ENCODE measurements at places on chromosomes 7 and 10. TPM values are rescaled to one million over a fixed set of nuclear protein-coding genes. Genes with fewer than 3 reads are reported as not detected.

The RNF32 gene
- total RNA-seq: 1.4 TPM

The PAPSS2 gene
- 4.4 TPM for total RNA-seq

GRCh38 chr7:4020086-4020485, 662.0 kb upstream of the FOXK1 start:
- DNase-seq: no peak

- no peak for DNase-seq
Observed at GRCh38 chr10:28722065-28722803, 44.9 kb downstream of the BAMBI start.

GRCh38 chr7:158707610-158708009, 3.0 kb upstream of the NCAPG2 start:
- no peak for DNase-seq

- no peak for DNase-seq
Observed at GRCh38 chr10:122571892-122572291, 11.3 kb downstream of the DMBT1 start.

- no peak for DNase-seq
Observed at GRCh38 chr10:31612082-31612481, 293.1 kb downstream of the ZEB1 start.

DNA sequence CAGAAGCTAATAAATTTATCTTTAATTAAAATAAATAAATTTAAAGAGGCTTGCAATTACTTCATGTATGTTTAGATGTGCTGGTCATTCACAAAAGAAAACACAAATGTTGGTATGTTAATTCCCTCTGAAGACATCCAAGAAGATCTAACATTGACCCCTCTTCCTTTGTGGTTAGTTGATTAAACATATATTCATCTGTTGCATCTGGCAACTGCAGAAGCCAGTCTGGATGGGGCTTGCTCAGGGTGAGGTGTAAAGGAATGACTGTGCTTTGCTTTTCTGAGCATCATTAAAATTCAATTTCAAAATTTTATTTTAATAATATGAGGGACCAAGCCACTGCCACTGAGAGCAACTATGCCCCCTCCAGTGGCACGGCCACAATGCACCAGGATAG, 36.4 kb upstream of the FERD3L start:
- DNase-seq: no peak

GRCh38 chr10:80530251-80530650, 7.5 kb upstream of the SH2D4B start:
- DNase-seq: no peak

- no peak for DNase-seq
Observed at GRCh38 chr10:87177-88080, 38.3 kb upstream of the TUBB8 start.

DNA sequence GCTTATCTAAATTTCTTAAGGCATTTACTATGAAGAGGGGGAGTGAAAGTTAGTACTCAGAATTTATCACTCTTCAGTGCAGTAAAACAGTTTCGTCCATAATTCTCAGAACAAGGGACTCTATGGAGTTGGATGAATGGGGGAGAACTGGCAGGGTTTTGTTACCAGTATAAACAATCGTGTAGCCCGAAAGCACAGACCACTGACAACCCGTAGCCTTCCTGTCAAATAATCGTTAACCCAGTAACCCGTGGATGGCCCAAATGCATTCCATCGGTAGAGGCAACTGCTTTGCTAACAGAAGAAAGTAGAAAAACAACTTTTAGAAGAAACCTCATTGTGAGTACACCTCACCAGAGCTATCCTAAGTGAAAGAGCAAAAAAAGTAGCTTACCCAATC, 583.9 kb downstream of the NXPH1 start:
- DNase-seq: no peak

GRCh38 chr7:39238234-39238869, 260.6 kb downstream of the POU6F2 start:
- DNase-seq: no peak

GRCh38 chr10:121838931-121839330, 88.9 kb downstream of the ATE1 start:
- DNase-seq: no peak

Data from cerebellum (tissue), 4 donors.